ENCODE measurements at places on chromosomes 2 and 18. TPM values are rescaled to one million over a fixed set of nuclear protein-coding genes. Genes with fewer than 3 reads are reported as not detected.

The ADGRF3 gene
- total RNA-seq: 0.04 TPM

The TACR1 gene
- total RNA-seq: not detected

The ADCYAP1 gene
- not detected for total RNA-seq

The DNAJC5G gene
- total RNA-seq: not detected

The G6PC2 gene
- not detected for total RNA-seq

The CXCR4 gene
- total RNA-seq: 30.5 TPM

DNA sequence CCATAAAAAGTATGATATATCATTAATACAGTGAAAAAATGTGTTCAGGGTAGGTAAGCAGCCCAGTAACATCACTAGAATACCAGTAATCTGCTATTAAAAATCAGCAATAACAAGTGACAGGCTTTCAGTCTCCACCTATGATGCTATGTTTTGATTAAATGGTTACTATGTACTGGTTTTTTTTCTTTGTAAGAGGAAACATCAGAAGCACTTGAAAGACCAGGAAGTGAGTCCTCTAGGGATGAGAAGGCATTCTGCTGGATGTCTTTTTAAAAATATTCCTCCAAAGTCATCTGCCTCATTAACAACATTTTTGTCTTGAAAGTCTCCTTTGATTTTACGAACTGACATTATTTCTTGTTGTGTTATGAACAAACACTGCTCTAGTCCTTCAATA, 136.0 kb upstream of the FAM98A start:
- no peak for DNase-seq

GRCh38 chr2:70043252-70043875, 43.9 kb upstream of the PCBP1 start:
- DNase-seq: no peak

DNA sequence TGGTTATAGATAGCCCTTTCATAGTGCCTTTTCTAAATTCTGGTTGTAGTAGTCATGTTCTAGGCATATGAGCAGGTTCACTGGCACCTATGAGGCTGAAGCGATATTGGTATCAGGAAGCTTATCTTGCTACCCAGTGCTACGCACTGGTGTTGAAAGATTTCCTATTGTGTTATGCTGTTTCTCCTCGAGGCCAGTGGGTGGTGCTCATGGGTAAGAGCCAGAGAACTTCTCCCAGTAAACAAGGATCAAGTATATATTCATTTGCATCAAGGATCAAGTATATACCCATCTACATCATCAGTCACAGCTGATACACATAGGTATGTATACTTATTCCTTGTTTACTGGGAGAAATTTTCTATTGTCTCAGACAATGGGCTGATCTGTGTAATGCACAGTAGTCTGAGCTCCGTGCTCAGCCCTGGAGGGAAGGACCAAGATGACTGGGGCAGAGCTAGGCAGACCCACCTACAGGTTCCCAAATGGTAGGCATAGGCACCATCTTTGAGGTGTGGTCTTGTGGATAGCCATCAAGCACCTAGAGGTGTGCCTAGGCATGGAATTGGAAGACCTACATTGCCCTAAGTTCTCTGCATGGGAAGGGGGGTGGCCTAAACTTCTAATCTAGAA, 101.2 kb upstream of the GALNT13 start:
- DNase-seq: no peak

GRCh38 chr2:234869969-234870368, 81.8 kb upstream of the SH3BP4 start:
- no peak for DNase-seq

GRCh38 chr18:13610555-13611141, 115.7 kb downstream of the FAM210A start:
- DNase-seq: no peak

- DNase-seq: no peak
Measured at GRCh38 chr2:46460241-46460921, 19.0 kb upstream of the TMEM247 start.

DNA sequence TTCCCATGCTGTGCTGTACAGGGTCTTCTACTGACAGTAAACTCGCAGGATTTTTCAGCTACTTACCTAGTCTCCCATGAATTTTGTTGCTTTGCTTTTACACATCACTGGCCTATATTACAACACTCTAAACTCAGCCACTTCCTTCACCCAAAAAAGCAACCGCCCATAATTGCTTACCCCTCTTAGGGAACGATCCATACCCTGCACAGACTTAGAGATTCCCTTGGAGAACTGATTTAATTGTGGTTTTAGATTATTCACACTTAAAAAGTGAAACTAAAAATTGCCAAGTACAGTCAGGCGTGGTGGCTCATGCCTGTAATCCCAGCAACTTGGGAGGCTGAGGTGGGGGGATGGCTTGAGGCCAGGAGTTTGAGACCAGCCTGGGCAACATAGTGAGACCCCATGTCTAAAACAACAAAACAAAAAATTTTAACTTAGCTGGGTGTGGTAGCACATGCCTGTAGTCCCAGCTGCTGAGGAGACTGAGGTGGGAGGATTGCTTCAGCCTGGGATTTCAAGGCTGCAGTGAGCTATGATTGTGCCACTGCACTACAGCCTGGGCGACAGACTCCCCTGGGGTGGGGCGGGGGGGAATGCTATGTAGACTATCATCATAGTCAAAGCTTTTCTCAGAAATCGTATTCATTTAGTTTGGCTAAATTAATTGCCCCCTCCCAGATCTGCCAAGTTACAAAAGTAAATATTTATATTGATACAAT, 19.3 kb downstream of the MRPL30 start:
- DNase-seq: no peak

- DNase-seq: no peak
Measured at GRCh38 chr2:209922116-209922515, 80.3 kb upstream of the RPE start.

GRCh38 chr2:10243926-10244270, 58.8 kb upstream of the HPCAL1 start:
- DNase-seq: no peak

DNA sequence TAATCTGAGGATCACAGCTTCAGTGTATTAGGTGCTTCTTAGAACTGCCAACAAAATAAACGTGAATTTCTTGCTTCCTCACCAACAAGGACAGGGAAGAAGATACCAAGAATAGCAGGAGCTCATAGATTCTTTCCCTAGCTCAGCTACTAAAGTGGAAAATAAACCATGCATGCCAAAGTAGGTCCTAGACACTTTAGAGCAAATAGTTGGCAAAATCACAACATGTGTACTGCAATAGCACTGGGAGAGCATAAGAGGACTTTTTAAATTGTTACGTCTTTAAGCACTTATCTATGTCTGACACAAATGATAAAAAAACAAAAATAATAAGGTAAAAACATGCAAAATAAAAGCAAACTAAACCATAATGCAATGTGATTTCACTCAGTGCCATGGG, 49.5 kb downstream of the SUCLG1 start:
- no peak for DNase-seq

DNA sequence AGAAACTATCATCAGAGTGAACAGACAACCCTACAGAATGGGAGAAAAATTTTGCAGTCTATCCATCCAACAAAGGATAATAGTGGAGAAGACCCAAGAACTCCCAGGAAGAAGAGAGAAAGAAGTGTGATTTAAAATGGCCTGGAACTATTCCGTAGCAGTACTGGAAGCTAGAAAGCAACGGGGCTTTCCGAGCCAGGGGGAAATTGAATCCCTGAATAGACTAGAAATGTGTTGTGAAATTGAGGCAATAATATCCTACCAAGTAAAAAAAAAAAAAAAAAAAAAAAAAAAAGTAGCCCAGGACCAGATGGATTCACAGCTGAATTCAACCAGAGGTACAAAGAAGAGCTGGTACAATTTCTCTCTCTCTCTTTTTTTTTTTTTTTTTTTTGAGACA, 69.3 kb downstream of the FARP2 start:
- no peak for DNase-seq

DNA sequence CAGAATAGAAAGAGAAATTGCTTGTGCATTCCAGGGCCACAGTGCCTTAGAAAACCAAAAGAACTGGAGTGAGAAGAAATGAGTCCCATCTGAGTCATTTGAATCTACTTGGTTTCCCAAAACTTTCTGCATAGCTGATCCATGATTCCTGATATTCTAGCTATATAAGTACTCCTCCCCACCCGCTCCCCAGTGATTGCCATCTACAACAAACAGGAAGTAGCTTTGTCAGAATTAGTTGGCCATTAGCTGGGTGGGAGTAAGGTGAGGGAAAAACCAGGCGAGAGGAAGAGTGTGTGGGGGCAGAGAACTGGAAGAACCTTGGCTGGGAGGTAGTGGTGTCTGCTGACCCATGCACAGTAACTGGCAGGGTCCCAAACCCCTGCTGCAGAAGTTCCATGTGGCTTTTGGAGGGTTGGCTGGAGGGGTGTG, 122.1 kb downstream of the ACAA2 start:
- DNase-seq: no peak

DNA sequence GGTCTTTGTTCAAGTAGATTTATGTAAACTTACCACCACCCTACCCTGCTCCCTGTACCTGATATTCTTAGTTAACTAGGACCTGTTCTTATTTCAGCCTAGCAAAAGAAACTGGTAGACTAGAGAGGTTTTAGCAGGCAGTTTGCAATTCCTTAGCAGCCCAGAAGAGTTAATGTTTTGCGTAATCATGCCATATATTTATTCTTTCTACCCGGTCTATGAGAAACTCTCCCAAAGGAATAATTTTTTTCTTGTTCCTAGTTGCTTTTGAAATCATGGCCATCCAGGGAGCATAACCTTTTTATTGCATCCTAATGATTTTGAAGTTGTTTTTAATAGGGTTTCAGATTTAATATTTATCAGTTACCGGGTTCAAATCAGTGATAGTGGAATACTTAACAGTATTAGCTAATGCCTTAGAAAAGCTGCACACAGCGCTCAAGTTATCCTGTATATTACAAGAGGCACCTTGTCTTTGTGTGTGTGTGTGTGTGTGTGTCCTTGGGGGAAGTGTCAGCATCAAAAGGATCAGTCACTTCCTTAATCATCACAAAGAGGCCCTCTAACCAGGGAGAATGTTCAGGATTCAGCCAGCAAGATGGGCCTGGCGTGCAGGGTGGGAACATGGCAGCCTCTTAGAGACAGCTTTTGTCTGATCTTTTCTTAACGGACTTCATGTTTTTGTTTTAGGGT, 52.9 kb downstream of the CABLES1 start:
- no peak for DNase-seq
